ENCODE measurements at places on chromosomes 5 and 9.

DNA sequence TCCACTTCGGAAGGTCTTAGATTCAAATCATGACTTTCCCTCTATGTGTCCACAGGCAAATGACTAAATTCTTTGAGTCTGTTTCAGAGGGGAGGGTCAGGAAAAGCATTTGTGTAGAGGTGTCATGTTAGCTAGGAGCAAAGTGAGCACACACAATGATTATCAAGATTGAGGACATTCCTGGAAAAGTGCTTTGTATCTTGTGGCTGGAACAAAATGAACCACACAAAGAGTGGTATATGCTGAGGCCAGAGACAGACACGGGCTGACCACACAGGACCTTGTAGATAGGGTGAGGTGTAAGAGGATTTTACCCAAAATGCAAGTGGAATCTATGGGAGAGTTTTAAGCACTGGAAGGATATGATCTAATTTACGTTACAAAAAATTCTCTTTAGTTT lies 245.3 kb upstream of the NMUR2 start:
- no peak for DNase-seq

DNA sequence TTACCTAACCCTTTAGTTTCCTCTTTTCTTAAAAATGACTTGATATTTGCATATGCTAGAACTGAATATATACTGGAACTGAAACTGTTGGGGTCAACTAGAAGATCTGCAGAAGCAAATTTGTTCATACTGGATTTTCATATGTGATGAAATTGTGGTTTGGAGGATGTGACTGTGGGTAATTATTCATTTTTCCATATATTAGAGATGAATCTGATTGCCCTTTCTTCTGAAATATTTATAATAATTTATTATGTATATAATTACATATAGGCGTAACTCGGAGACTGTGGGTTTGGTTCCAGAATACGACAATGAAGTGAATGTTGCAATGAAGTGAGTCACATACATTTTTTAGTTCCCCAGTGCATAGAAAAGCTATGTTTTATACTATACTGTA lies 149.1 kb downstream of the ATP10B start:
- no peak for DNase-seq

DNA sequence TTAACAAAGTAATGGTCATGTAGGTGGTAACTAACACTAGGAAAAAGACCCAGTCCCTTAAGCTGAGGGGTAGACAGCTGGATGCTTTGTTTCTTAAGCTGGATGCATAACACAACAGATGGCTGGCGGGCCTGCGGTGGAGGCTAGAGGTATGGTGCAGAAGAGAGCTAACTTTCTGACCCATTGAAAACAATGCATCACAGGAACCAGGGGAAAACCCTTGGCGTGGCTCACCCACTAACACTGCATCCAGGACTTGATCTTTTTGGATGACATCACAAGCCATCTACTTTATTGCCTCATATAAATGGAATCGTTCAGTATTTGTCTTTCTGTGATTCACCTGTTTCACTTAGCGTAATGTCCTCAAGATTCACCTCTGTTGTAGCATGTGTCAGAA lies 138.7 kb downstream of the AUH start:
- no peak for DNase-seq

DNA sequence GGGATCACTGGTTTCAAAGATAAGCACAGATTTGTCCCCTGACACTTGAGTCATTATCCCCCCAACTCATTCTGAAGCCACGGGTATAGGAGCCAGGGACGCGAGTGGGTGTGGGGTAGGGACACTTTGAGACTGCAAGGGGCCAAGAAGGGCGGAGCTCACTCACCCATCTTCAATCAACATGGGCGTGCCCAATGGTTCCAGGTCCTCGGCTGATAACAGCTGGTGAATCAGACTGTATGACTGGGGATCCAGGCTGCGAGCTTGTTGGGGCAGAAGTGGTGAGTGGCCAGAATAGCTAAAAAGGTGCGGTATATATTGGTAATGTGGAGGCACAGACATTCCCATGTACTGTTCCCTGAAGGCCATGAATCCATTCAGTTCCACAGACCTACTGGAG lies 30.7 kb upstream of the NR5A1 start:
- DNase-seq: no peak

- no peak for DNase-seq
Observed at GRCh38 chr9:7229571-7229970, 471.8 kb downstream of the KDM4C start.

DNA sequence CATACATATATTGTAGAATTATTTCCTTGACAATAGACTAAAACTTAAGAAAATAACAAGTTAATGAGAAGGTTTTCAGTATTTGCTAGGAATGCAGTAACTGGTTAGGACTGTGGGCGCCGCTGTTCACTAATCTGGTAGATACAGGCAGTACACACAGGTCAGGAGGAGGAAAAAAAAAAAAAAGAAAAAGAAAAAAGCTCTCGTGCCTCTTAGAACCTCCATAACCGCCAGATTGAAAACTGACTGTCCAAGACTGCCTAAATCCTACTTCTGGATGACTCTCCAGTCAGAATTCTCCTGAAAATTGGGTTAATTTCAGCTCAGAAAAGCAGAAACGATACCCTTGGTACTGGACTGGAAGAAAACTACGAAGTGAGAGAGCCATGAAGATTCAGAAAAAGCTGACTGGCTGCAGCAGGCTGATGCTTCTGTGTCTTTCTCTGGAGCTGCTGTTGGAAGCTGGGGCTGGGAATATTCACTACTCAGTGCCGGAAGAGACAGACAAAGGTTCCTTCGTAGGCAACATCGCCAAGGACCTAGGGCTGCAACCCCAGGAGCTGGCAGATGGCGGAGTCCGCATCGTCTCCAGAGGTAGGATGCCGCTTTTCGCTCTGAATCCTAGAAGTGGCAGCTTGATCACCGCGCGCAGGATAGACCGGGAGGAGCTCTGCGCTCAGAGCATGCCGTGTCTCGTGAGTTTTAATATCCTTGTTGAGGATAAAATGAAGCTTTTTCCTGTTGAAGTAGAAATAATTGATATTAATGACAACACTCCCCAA lies at the start of gene PCDHGA1:
Gene PCDHGA1, plus strand, starts transcription at position 216 of the 782 bp plus-strand sequence.
- no peak for DNase-seq

- no peak for DNase-seq
Observed at GRCh38 chr5:73039082-73039481, 81.3 kb upstream of the TMEM171 start.

DNA sequence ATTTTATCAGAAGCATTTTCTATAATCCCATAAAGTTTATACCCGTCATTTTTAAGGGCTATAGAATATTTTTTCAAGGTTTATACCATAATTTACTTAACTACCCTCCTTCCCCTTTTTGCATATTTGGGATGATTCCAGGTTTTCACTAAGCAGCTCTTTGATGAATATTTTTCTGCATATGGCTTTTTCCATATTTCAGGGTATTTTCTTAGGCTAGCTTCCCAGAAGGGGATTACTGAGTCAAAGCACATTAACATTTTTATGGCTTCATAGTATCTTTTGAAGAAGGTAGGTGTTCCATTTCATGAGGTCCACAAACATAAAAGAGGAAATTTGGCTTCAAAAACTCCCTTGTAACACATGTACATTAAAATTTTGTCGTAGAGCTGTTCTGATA lies 14.6 kb upstream of the COL15A1 start:
- DNase-seq: no peak

- DNase-seq: no peak
Observed at GRCh38 chr5:96962540-96962991, 26.7 kb downstream of the LNPEP start.

- DNase-seq: no peak
Observed at GRCh38 chr9:89428901-89429890, 68.7 kb downstream of the SEMA4D start.

DNA sequence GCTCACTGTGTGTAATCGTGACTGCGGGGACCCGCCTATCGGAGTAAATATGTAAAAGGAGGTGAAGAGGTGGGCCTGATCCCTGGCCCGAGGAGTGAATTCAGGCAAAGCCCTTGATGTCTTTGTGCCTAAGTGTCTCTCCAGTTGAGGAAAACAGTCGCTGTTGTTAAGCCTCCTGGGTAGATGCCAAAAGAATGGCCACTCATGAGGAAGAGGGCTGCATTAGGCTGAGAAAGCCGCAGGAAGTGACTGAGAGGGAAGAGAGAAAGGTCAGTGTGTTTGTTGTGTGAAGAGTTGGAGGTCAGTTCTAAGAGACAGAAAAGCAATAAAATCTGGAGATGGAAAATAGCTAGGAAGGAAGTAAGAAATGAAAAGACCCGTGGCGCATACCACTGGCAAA lies 35.8 kb upstream of the PIP5K1B start:
- DNase-seq: no peak

DNA sequence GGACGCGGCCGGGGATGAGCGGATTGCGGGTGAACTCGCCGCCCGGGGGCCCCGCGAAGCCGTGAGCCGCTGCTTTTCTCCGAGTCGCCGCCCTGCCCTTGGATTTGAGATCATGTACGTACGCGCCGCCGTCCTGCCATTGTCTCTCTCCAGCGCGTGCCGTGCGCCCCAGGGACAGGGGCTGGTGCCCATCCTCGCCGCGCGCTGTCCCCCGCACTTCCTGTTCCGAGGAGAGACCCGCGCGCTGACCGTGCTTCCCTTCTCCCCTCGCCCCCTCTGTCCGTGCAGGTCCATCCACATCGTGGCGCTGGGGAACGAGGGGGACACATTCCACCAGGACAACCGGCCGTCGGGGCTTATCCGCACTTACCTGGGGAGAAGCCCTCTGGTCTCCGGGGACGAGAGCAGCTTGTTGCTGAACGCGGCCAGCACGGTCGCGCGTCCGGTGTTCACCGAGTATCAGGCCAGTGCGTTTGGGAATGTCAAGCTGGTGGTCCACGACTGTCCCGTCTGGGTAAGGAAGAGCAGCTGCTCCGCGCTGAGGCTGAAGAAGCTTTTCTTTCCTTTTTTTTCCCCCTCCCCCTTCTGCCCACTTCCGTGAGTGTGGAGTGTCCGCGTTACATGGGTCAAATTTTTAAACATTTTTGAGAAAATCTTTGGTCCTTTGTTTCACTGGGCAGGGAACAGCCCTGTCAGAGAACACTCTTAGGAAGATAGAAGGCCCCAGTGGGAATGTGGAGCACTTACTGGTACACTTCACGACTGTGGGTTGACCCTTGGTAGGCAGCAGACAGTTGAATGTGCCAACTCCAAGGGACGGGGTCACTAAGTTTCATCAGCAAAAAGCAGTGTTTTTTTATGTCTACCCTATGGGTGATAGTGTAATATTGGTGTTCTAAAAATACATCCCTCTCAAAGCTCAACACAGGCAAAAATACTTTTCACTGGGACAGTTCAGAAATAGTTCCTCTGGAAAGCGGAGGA lies 727 bp downstream of the RHOBTB3 start:
- DNase-seq: peak; percentile 90

DNA sequence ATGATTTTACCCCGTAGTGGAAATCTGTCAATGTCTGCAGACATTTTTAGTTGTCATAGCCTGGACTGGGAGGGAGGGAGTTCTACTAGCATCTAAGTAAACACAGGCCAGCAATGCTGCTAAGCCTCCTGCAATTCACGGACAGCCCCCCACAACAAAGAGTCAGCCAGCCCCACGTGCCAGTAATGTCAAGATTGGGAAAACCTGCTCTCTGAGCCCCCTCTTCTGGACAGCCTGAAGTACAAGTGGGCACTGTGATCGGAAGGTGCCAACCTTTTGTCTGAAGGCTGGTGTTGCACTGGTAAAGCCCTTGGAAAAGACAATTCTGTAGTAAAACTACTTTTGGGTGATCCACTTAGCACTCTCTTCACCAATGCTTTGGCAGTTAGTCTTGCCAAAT lies 154.5 kb downstream of the TARS1 start:
- DNase-seq: no peak

DNA sequence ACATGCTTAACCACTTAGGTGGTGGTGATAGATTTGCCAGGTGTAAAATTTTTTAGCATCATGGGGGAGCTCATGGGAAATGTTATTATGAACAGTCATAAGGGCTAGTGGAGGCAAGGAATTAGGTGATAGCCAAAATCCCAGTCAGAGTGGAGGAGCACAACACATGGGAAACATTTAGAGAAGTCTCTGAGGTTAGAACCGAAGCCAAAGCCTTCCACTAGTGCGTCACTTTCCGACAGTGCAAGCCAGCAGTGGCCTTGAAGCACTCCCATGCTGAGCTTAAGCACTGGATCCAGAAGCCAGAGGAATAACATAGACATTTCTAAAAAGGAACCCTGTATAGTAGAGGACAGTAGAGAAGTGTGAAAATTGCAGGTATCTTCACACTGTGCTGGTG lies 101.5 kb upstream of the SNX2 start:
- DNase-seq: peak; percentile 35

GRCh38 chr9:74478606-74479005 lies 18.5 kb upstream of the RORB start:
- no peak for DNase-seq

DNA sequence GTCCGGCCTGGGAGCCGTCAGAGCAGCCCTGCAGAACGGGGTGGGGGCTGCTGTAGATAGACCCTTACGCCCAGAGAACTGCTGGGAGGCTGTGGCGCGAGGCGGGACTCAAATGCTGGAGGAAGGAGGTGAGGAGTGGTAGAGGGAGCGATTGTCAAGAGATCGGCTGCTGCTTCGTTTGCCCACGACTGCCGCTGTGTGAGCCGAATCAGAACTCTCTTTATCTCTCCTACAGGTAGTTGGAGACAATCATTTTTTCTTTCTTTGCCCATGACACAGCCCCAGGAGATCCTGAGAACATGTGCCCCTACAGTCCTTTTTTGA lies 456 bp downstream of the ZNF79 start:
- DNase-seq: no peak
